Gastroesophageal sphincter (tissue), 4 donors: ENCODE measurements at places on chromosomes 3 and 15. TPM values are rescaled to one million over a fixed set of nuclear protein-coding genes. Genes with fewer than 3 reads are reported as not detected.

Gene GABRG3
- not detected for total RNA-seq

Gene SYNPR
- total RNA-seq, result not detected

Gene GPR171
- total RNA-seq, result 2.0 TPM

Gene RBP2
- not detected for total RNA-seq

DNA sequence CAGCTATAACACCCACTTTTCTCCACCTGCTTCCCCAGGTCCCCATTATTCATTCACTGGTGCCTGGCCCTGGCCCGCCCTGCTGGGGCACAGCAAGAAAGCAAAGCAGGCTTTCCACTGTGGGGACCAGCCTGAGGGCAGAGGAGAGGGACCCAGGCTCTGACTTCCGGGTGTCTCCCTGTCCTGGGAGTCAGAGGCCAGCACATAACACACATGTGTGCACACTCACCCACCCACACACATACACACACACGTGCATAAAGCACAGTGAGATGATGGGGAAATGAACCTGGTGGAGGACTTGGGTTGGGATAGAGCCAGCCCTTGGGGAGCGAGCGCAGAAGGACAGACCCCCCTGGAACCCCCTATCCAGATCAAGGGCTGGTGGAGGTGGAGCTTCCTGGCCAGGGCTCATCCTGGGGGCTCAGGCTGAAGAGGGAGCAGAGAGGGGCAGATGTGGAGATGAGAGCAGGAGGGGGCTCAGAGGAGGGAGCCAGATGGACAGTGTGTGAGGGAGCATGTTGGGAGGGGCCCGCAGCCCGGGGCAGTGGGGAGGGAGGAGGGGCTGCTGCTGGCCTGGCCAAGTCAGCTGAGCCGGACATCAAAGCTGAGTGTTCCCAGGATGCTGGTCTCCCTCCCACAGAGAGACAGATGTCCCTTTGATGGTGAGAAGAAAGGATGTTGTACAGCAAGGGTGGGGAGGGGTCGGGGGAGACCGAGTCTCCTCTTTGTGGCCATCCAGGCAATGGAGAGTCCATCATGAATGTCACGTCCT, 78.2 kb downstream of the LINGO1 start:
- ATAC-seq, result no peak

- no peak for ATAC-seq
These were observed 957.1 kb downstream of the FHIT start for GRCh38 chr3:60294181-60294580.
